Forelimb muscle (tissue), 1 donor: ENCODE measurements at places on chromosomes 2 and 18. TPM values are rescaled to one million over a fixed set of nuclear protein-coding genes. Genes with fewer than 3 reads are reported as not detected.

The TLX2 gene
- polyA plus RNA-seq: not detected

GRCh38 chr2:161135951-161136593, 24.2 kb upstream of the TANK start:
- DNase-seq: no peak

- DNase-seq: no peak
Measured at GRCh38 chr2:4221845-4222244, 518.5 kb downstream of the DCDC2C start.

DNA sequence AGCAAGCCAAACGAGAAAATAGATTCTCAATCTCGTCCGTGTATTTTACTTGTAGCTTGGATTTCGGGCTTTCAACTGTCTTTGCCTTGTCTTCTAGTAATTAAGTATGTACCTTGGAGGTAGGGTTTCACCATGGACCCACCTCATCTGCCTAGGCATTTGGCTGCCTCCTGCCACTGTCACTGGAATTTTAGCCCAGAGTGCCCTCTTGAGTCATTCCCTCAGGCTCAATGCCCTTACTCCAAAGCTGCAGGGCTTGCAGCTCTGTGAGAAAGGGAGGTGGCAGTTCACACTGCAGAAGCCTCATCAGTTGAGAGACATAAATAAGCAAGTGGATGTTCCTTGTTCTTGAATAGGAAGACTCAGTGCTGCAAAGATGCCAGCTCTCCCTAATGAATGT, 89.6 kb downstream of the VSNL1 start:
- DNase-seq: no peak

- DNase-seq: no peak
Measured at GRCh38 chr2:39266916-39267434, 23.2 kb upstream of the CDKL4 start.
